ENCODE measurements at places on chromosomes 12 and 14.

GRCh38 chr12:39000370-39000769 lies 95.0 kb upstream of the CPNE8 start:
- DNase-seq, result no peak

- DNase-seq, result no peak
Measured at GRCh38 chr12:99600388-99600787, 47.2 kb upstream of the GARIN6 start.

- no peak for DNase-seq
Measured at GRCh38 chr12:1935700-1936378, 17.4 kb upstream of the CACNA2D4 start.

DNA sequence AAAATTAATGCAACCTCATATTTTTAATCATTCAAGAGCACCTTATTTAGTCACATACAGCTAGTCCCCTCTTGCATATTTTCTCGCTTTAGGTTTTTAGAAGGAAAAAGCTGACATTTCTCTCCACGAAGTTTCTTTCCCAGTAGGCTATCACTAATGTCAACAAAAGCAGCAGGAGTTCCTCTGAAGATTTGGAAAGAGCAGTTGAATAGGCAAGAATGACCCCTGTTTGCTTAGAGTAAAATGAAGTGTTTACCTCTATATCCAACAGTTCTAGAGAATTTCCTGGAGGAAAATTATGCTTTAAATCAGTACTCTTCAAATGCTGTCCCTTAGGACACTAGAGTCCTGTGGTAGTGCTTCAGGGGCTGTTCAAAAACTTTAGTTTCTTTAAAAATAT lies 188.1 kb upstream of the PRKD1 start:
- no peak for DNase-seq

- DNase-seq, result no peak
Measured at GRCh38 chr12:74620921-74621320, 83.3 kb downstream of the ATXN7L3B start.

DNA sequence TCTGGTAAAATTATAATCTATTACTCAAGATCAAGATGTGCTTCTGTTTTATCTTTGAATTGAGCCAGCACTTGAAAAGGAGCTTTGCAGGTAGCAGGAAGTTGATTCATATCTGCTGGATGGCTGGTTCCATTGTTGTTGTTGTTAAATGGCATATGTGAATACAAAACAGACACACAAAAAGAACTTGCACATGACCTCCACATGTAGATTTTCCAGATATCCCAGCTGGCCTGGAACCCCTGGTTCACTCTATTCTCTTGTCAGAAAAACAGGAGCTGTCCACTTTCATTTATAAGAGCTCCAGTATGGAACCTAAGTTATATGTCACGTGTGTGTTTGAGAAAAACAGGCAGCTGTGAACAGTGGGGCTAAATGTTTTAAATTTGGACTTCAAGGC lies 273.9 kb downstream of the TMEM132D start:
- DNase-seq, result no peak

DNA sequence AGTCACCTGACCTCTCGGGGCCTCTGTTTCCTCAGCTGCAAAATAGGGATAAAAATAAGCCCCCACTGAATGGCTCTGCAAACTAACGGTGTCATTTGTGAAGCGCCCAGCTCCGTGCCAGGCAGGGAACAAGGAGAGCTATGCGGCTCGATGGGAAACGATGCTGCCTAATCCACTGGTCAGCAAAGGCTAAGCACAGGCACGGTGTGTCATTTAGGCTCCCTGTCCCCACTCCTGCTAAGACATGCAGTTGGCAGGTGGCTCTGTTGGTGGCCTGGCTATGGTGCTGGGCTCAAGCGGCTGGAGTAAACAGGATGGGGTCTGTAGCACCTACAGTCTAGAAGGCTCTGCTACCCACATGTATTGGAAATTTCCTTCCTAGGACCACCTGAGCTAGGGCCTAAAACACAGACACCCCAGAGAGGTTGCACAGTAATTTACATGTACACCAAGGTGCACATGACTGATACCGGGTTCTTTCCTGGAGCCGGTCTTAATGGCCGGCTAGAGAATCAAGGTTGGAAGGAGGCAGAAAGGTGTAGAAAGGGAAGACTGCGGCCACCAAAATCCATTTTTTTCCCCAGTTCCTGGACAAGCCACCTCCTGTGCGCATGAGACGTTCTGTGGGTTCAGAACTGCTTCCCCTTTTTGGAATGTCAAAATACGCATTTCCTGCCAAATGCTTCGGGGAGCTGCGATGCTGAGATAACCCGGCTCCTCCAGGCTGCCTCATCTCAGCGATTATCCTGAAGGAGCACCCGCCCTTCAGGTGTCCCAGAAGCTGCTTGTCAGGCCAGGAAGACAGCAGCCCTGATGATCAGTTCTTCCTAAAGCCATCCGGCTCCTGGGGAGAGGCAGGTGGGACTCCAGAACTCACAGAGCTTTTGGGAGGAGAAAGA lies 1.0 kb downstream of the CACNA2D4 start:
- no peak for DNase-seq

GRCh38 chr14:91420686-91421085 lies 3.1 kb upstream of the CCDC88C start:
- DNase-seq, result no peak

- DNase-seq, result no peak
Measured at GRCh38 chr14:54928216-54928615, 25.6 kb upstream of the GCH1 start.

DNA sequence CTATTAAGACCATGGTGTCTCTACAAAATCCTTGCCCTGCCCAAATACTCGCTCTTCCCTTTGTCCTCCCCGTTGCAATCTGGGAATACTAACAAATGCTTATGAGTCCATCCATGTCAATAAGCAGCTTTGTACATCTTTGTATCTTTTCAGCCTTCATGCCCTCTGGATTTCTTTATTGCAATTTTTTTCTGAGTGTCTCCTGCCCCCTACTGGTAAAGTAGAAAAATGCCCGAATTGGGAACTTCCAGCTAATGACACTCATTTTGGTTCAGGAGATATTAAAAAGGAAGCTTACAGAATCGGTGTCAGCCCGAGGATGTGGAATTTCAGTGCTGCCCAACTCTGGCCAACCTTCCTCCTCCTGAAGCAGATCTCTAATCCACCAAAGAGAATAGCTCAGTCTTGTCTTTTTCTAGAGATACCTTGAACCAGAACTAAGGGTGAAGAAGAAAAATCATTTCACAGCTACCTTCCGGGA lies 46.0 kb downstream of the SH2B3 start:
- DNase-seq, result no peak

DNA sequence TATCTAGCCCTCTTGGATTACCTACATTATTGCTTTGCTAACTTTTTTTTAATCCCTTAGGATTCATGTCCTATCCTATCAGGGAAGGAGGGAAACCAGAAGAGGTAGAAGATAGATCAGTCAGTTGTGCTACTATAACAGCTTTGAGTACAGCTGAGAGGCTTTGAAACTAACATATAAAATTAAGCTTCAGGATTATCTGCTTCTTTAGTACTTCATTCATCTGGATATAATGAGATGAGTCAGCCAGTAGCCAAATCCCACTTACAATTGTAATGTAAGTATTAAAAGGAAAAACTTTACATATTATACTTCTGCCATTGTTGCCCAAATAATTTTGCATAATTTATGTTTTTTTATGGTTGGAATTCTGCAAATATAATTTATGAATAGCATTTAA lies 33.4 kb upstream of the ANO6 start:
- DNase-seq, result no peak

DNA sequence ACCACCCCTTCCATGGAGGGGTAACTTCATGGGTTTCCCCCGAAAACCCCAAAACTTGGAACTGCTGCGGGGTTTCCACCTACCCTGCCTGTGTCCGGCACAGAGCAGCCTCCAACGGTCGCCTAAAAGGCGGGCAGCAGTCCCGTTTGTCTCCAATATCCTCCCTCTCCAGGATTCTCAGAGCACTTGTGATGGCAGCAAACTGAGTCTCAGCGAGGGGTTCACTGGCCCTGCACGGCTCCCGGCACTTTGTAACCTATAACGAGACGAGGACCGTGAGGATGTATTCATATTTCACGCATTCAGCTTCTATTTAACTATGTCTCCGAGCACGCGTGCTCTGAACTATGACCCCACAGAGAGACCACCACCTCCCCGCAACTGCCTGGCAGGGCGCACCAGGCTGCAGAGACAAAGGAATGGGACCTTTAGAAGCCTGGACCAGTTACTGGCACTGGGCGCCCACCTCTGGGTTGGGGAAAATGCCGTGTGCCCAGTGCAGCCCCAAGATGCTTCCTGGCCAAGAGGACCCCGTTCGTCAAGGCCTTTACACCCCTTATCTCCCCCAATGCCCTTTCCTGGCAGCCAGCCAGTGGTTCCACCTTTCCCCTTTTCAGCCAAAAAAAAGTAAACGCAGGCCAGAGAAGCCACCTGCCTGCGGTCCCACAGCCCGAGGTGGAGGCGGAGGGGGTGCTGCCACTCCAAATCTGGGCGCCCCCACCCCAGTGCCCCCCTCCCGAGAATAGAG lies 173.1 kb upstream of the RTL1 start:
- no peak for DNase-seq

GRCh38 chr14:77007975-77008421 lies 20.5 kb downstream of the IRF2BPL start:
- no peak for DNase-seq

GRCh38 chr14:74804219-74804825 lies 41.2 kb downstream of the YLPM1 start:
- DNase-seq, result no peak
